ENCODE measurements at places on chromosomes 7 and 10.

DNA sequence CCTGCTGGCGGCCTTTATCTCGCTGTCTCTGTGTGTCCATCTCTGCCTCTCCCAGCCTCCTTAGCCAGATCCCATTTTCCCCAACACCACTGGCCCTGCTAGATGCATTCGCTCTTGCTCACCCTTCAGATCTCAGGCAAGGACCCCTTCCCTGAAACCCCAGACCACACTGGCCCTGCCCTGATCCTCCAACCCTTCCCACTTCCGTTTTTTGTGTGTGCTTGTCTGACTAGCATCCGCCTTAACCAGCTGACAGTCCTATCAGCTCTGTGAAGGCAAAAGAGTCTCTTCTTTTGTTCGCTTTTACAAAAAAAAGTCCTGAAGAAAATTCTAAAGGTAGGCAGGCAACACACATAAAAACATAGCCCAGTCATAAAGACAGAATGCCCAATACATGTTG is 28.7 kb downstream of the CHST15 start:
- DNase-seq, result no peak

GRCh38 chr10:125025341-125025740 is 83.4 kb downstream of the ZRANB1 start:
- DNase-seq, result no peak

DNA sequence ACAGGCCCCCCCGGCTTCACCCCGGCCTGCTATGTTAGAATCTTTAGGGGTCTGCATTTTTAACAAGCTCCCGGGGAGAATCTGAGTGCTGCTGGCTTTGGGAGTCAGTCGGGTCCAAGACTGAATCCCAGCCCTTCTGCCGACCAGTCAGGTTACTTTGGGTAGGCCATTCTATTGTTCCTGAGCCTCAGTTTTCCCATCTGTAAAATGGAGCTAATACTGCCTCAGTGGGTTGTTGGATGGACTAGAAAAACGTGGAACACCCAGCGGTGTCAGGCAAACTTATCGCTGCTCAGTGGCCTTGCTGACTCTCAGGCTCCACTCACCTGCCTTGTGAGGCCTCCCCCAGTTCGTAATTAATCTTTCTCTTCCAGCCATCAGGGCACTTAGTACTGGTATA is 11.7 kb downstream of the TBATA start:
- no peak for DNase-seq

DNA sequence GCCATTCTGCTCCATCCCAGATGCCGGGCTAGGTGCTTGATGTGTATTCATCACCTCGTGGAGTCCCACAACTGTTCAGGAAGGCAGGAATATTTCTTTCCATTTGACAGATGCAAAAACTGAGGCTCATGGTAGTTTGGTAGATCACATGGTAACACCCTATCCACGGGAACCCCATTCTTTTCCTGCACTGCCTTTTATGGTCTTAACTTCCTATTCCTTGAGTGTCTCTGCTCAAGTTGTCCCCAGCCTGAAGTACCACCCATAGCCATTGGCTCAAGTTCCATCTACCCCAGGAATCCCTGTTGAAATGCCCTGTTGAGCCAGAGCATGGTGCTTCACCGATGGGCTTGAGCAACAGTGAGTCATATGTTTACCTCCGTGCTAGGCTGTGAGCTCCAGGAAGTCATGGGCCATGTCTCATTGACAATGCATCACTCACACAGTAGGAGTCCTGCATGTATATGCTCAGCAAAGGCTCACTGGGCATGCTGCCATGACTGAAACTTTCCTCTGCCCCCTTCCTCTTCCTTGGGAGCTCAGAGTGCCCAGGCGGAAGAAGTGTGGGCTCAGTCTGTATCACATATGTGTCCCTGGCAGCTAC is 71.7 kb upstream of the ADAM12 start:
- no peak for DNase-seq

- DNase-seq, result no peak
Observed at GRCh38 chr7:9835199-9835598, 1138.5 kb upstream of the PHF14 start.

GRCh38 chr10:120386896-120387295 is 70.1 kb upstream of the PLPP4 start:
- no peak for DNase-seq

DNA sequence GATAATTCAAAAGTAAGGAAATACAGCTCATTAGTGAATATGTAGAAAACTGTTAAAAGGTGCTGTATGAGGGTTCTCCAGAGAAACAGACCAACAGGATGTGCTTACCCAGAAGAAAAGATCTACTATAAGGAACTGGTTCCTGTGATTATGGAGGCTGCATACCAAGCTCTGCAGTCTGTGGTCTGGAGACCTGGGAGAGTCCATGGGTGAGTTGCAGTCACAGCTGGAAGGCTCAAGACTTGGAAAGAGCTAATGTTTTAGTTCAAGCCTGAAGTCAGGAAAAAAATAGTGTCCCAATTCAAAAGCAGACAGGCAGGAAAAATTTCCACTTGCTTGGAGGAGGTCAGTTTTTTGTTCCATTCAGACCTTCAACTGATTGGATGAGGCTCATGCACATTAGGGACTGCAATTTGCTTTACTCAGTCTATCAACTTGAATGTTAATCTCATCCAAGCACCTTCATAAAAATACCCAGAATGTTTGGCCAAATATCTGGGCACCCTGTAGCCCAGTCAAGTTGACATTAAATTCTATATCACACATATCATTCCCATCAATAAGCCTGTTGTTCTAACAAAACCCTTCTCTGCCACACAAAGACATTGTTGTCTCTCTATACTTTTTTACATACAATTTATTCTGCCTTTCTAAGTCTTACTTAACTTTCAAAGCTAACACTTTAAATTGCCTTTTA is 197.9 kb upstream of the KLF6 start:
- no peak for DNase-seq

DNA sequence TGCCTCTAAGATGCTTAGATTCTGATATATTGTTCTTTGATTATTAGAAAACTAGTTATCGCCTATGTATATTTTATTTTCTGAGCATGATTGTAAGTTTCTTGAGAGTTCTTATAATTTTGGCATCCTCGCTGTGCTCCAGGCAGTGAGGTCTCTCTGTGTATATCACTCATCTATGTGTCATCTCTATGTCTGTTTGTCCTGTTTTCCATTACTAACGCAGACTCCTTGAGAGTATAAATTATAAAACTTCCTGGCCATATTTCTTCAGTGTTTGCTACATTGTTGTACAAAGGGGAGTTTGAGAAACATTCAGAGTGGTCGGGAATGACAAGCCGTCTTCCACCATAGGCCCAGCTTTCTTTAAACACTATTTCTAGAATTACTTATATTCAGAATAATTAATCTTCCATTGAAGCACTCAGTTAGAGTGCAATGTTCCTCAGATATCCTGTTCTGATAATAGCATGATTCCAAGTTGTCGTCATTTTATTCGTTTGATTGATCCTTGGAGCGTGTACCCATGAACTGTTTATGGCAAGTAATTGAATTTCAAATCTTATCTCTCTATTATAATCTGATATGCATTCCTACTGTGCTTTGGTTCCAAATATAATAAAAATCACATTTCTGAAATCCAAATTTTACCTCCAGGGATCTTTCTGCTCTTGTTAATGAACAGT is 206.6 kb downstream of the BAMBI start:
- no peak for DNase-seq

DNA sequence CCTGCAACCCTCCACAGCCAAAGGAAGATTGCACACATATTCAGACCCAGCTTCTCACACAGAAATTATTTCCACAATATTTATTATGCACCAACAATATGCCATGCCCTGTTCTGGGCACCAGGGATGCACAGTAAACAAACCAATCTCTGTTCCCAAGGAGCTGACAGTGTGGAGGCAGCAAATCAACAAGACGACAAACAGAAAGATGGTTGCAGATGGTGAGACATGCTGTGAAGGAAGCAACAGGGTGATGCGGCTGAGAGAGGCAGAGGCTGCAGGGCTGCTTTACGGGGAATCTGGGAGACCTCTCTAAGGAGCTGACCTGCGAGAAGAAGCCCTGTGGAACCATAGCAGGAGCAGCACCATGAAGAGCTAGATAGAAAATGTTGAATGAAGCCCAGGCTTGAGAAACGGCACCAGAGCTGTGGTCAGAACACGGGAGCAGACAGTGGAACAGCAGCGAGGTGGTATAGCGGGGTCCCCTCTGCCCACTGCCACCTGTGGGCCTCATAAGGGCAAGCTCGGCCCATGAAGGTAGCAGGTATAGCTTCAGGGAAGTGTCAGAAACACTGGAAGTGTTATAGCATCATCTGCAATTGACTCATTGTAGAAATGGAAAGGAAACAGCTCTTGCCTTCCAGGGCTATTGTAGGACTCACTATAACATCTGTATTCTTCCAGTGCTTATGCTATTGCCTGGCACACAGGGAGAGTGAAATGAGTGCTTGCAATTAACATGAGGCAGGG is 17.4 kb downstream of the RBP3 start:
- no peak for DNase-seq

- no peak for DNase-seq
Observed at GRCh38 chr10:91610444-91610843, 22.4 kb downstream of the PPP1R3C start.

- DNase-seq, result no peak
Observed at GRCh38 chr7:74294191-74294998, 5.2 kb downstream of the CLIP2 start.

DNA sequence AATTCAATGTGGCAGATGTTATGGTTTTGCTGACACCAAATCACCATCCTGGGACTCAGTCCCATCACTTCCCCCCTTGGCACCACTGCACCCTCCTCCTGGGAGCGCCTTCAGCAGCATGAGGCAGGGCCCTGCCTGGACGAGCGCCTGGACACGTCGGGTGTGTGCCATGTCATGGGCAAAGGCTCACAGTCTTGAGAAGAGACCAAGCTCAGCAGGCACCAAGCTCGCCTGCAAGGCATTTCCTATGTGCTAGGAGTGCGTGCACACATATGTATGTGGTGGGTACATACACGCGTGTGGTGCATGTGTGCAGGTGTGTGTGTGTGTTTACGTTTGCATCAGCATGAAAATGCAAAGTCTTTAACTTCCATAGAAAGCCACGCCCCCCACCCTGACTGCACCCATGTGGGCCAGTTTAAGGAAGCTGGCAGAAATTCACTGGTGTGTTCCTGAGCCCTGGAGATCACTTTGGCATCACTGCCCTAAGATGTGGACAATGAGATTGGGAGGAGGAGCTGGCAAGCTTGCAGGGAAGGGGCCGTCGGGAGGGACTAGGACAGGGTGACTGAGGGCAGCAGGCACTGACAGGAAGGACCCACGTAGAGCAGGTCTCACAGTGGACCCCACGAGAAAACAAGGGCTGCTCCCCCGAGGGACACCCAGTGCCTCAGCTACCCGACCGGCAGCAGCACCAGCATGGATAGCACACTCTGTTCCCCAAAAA is 169.9 kb upstream of the PPP2R2D start:
- DNase-seq, result no peak

DNA sequence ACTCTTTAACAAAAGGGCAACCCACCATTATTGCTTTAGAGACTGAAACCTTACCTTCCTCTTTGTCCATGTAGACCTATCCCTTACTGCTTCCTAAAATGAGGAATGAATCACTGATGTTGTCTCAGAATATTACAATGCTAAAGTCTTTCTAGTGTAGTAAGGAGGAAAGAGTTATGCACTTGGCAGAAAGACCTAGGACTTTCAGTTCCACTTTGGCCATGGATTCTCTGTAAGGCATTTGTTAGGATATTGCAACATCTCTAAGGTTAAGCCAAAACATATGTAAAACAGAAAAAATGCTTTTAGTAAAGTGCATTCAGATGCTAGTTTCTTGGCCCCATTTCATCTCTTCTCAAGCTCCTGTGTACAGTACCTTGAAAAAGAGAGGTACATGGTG is 230.9 kb downstream of the PARD3 start:
- no peak for DNase-seq

- no peak for DNase-seq
Observed at GRCh38 chr7:54476609-54477008, 65.6 kb upstream of the VSTM2A start.

GRCh38 chr10:90313576-90314325 is 544.1 kb downstream of the HTR7 start:
- DNase-seq, result no peak

DNA sequence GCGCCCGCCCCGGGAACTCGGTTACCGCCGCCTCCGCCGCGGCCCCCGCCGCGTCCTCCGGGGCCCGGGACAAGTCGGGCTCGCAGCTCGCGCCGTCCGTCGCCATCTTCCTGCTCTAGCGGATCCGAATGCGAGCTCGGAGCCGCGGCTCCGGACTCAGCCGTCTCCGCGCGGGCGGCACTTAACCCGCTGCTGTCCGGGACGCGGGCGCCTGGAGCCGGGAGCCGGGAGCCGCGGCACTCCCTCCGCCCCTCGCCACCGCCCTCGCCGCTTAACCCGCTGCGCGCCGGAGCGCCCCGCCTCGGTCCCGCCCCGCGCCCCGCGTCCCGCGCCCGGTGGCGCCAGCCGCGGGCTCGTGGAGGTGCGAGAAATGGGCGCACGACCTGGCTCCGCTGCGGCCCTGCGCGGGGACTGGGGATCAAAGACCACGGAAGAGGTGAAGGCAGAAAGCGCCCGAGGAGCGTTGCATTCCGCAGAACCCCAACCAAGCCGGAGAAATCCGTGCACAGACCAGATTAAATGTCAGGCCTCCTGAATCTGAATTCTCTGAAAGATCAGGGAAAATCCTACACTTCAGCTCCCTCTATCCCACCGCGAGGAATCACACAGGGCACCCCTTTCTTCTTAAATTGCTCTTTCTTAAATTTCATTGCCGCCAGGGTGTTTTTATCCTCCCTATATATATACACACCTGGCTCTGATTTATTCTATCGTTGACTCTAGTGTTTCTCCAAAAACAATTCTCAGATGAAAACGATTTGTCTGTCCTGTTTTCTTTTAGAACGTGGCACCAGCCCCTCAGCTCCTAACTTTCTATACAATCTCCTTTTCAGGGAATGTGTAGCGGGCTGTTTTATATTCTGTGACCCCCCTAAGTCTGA is at the start of gene CTTNBP2:
Gene CTTNBP2, minus strand, starts transcription at position 132 of the 881 bp plus-strand sequence. Its CDS starts 26 bp downstream, at position 106.
- DNase-seq, result no peak

GRCh38 chr7:40775877-40776276 is 641.1 kb downstream of the SUGCT start:
- no peak for DNase-seq

GRCh38 chr10:70106958-70107791 is 25.4 kb downstream of the AIFM2 start:
- DNase-seq, result no peak

GRCh38 chr10:73817826-73818225 is 6.4 kb upstream of the NDST2 start:
- no peak for DNase-seq

GRCh38 chr10:3951993-3952392 is 167.0 kb upstream of the KLF6 start:
- no peak for DNase-seq

- DNase-seq, result no peak
Observed at GRCh38 chr10:118799777-118800176, 45.0 kb upstream of the CACUL1 start.

GRCh38 chr7:143245123-143245522 is 18.1 kb upstream of the GSTK1 start:
- no peak for DNase-seq

DNA sequence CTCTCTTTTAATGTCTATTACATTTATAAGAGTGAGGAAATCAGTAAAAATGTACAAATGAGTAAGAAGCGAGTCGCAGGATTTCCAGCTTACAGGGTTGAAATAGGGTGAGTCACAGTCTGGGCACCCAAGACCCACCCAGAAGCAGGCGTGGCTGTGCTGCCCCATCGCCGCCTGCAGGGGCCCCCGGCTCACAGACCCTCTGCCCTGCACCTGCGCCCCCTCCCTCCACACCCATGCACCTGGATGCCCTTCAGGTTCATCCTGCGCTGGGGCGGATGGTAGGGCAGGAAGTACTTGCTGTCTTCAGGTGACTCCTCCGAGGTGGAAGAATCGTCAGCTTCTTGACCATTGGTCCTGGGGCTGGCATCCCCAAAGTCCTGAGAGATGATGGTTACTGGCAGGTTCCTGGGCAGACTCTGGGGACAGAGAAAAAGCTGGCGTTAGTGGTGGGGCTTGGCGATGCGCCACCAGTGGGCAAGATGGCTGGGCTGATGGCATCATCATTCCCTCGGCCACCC is 90.2 kb upstream of the GNA12 start:
- no peak for DNase-seq

Data from stimulated activated CD8-positive, alpha-beta memory T cell treated with anti-CD3 and anti-CD28 coated beads, Interleukin-7, amount 100 ng/mL, for 4 hours (primary cell).